NCI-H2107 (cell line): ENCODE measurements at places on chromosomes 2 and 18.

DNA sequence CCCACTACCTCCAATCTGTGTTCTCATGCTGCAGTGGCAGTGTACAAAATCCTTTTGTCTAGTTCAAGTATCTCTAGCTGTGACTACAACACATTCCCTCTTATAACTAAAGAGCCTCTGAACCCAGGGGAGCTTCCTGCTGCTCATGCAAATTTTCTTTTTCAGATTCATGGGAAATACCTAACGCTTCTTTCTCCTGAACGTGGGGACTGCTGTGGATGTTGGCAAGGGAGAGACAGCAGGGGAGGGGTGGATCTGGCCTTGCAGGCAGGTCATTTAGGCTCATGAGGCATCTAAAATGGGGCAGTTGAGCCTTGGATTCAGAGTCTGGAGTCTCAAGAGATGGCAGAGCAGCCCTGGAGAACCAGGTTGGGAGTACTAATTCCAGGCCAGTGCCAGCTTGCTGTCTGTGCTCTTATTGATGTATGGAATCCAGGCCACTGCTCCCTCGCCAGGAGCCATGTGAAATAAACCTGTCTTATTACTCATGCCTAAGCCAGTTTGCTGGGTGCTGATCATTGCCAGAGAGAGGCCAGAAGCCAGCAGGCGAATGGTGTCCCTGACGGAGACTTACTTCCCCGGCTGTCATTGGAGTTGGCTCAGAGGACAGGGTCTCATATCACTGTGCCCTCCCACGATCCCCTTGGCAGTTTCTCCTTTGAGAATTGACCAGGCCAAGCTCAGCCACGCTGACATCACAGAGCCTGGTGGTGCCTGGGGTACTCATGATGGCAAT, 29.2 kb upstream of the TNP1 start:
- DNase-seq = no peak

- no peak for DNase-seq
Observed at GRCh38 chr2:113116100-113116958, 11.1 kb upstream of the IL1RN start.

DNA sequence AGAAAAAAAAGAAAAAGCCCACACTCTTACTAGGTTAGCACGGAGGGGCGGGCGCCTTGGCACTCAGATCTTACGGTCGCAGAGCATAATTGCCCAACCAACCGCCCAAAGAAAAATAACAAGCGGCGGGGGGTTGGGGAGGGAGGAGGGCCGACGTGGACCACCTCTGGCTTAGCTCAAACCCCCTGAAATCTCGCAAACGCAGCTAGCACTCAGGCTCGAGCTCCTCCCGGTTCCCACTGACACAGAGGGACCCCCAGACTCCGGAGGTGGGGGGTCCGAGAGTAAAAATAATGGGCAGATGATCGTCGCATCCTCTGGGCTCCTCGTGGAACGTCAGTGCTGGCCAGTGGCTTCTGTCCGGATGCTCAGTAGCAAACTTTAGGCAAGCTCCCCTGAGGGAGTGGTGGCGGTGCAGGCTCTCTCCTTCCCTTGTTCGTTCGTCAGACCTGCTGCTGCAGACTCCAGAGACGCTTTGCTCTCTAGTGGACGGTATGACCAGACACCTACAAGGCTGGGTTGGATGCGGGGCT, 12.0 kb downstream of the CATIP start:
- DNase-seq = no peak

DNA sequence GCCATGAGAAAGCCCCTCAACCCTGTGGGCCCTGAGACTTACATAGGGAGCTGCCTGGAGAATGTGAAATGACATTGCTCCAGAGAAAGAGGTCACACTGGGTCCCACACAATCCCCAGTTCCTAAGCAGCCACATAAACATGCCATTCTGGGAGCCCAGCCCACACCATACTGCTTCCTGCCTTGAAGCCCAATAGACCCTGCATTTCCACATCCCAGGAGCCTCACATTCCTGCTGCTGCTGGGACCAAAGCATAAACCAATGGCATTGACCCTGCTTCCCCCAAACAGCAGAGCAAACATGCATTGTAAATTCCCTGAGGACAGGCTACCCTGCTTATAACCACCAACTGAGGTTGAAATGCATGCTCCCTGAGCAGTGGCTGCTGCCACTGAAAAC, 1117.6 kb upstream of the SLC39A10 start:
- DNase-seq = no peak
